ENCODE measurements at places on chromosomes 3 and 15.

- no peak for DNase-seq
These were observed 18.5 kb upstream of the SENP5 start for GRCh38 chr3:196849180-196849741.

GRCh38 chr15:78048628-78048920 lies 28.9 kb downstream of the TBC1D2B start:
- DNase-seq = no peak

DNA sequence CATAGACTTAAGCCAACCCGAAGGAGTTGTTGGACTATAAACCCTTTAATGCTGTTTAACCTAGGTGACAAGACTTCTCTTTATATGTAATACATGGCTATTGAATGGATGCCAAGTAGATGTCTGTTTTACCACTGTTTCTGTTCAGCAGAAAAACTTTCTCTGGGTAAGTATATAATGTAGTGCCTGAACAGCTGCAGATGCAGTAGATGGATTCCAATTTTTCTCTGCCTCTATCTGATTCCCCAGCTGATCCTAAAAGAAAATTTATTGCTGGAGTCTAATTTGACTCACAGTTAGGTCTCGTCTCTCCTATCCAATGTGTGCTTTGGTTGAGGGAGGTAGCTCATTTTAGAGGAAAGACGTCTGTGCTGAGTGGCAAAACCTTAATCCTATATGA lies 256.5 kb upstream of the CBLB start:
- DNase-seq = no peak

GRCh38 chr3:39127908-39128304 lies 20.4 kb downstream of the TTC21A start:
- DNase-seq = no peak

DNA sequence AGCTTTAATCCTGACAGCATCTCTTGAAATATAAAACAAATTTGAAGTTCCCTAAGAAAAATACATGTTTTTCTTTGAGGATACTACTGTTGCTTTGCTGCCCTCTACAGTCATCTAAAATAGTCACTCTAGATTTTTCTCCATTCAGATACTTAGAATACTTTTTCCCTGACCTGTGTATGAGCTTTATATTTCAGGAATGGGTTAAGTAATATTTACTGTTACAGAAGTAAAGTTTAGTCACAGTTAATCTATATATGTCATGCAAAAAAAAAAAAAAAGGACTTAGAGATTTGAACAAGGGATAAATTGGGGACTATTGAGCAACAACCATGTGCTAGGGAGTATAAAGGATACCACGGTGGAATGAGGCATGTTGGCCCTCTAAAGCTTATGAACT lies 8.8 kb downstream of the NECTIN3 start:
- DNase-seq = peak; percentile 19

DNA sequence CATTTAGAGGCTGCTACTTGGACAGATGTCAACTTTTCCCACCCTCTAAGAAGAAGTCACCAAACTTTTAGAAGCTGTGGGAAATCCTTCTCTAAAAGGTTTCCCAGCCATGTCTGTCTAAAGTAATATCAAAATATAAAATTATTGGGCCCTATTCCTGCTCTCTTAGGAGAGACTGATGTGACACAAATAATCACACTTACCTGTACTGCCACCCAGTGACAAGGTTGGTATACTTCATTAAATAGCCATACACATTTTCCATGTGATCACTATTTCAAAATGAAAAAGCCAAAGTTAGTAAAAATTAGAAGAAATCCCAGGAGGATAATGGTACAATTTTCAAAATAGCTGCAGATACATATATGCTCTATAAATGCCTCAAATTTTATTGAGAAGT lies 12.6 kb downstream of the OSBPL11 start:
- DNase-seq = no peak

GRCh38 chr3:105826778-105827634 lies 41.8 kb downstream of the CBLB start:
- DNase-seq = no peak

DNA sequence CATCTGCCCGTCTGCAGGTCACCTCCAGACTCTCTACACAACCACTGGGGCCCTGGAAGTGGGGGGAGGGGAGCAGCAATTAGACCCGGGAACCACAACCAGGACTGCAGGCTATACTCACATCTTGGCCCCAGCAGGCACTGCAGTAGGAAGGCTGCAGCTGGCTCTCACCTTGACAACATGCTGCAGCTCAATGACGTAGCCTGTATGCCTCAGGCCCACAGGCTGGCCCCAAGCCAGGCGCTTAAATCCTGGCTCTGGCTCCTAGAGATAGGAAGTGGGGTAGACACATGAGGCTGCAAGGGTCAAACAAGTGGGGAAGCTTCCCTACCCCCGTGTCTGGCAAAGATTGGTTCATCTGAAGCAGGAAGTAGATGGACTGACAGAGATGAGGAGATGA lies 4.6 kb upstream of the QRICH1 start:
- no peak for DNase-seq

DNA sequence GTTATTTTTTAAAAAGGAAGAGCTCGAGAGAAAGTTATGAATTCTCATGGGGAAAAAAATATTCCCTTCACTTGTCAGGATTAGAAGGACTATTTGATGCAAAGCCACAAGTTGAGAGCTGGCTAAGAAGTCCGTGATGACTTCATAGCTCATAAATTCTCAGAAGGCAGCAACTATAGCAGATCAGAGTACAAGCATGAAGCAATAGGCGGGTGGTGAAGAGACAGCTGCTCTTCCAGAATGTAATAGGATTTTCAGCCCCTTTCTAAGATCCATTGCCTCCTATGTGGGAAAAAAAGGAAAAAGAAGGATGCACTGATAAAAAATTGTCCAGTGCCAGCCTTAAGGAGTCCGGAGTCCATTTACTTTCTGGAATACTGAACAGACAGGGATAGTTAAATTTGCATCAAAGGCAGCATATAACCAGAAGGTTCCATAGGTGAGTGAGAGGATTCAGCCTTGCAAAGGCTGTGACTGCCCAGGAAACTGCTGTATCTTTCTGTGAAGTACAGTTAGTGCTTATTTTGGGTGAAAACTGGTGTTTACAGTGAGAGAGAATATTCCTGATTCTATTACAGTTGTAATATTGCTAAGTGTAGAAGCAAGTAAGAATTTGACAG lies 929.5 kb upstream of the ALCAM start:
- peak; percentile 35 for DNase-seq

- DNase-seq = no peak
These were observed 111.3 kb downstream of the MBNL1 start for GRCh38 chr3:152380043-152380442.

DNA sequence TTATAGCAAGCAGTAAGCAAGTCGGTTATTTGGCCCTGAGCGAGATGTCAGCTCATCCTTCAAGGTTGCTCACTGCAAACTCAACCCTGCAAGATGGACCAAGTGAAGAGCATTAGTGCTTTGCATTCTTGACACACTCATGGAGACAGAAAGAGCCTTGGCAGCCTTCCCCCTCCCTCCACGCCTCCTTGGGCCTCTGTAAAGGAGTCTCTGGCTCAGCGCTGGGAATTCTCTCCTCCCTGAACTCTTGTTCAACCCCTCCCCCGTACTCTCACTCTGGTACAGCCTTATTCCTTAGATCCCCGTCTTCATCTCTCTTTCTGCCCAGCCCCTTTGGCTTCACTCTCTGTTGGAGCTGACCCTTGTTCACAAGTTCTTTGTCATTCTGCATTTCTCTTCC lies 2.2 kb upstream of the CX3CR1 start:
- no peak for DNase-seq

- DNase-seq = no peak
These were observed 366.7 kb upstream of the ROBO2 start for GRCh38 chr3:76673171-76673570.

DNA sequence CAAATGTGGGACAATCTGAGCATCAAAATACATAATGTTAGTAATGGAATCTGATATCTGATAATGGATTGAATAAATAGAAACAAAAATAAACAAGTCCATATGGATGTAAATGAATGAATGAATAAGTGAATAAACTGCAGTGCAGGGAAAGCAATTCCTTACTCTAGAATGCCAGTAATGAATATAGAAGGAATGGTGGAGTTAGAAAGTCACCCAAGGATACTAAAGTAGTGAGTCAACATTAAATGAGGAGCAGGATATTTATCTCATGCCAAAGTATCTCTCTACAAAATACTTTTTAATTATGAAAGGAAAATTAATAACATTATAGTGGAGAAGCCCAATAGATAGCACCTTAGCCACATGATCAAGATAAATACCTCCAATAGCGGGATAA lies 300.3 kb downstream of the FEZF2 start:
- no peak for DNase-seq

DNA sequence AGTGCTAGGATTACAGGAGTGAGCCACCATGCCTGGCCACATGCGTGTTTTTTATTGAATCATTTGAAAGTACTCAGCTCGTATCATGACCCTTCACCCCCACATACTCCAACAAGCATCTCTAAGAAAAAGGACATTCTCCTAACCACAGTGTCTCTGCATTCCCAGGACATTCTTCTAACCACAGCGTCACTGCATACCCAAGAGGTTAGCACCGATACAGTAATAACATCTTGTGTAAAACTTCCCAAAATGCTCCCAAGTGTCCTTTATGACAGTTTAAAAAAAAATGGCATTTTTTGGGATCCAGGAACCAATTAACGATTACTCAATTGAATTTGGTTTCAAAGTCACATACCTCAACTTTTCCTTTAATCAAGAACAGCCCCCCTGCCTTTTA lies 39.6 kb downstream of the FLNB start:
- peak; percentile 80 for DNase-seq

GRCh38 chr3:57594144-57594543 lies 3.0 kb downstream of the ARF4 start:
- DNase-seq = no peak

GRCh38 chr15:90291679-90292356 lies 26.3 kb downstream of the NGRN start:
- DNase-seq = no peak

- DNase-seq = no peak
These were observed 15.6 kb downstream of the VPS8 start for GRCh38 chr3:184827572-184827971.

DNA sequence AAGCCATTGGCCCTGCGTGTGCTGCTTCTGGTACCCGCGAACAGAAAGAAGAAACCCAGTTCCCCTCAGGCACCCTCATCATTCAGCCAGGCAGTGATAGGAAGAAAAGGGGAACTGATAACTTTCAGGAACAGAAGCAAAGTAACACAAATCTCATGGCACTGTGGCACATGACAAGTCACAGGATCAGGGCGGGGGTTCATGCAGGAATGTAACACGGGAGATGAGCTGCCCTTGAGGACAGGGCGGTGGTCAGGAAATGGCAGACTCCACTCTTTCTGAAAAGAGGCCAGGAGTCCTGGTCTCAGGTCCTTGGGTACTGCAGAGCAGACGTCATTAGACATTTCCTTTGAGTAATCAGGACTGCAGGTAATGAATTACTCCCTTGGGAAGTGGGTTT lies 95.5 kb downstream of the CCNL1 start:
- no peak for DNase-seq

- DNase-seq = no peak
These were observed 237.0 kb downstream of the LPP start for GRCh38 chr3:188390775-188391443.

- no peak for DNase-seq
These were observed 20.8 kb upstream of the DENND4A start for GRCh38 chr15:65812916-65813315.

DNA sequence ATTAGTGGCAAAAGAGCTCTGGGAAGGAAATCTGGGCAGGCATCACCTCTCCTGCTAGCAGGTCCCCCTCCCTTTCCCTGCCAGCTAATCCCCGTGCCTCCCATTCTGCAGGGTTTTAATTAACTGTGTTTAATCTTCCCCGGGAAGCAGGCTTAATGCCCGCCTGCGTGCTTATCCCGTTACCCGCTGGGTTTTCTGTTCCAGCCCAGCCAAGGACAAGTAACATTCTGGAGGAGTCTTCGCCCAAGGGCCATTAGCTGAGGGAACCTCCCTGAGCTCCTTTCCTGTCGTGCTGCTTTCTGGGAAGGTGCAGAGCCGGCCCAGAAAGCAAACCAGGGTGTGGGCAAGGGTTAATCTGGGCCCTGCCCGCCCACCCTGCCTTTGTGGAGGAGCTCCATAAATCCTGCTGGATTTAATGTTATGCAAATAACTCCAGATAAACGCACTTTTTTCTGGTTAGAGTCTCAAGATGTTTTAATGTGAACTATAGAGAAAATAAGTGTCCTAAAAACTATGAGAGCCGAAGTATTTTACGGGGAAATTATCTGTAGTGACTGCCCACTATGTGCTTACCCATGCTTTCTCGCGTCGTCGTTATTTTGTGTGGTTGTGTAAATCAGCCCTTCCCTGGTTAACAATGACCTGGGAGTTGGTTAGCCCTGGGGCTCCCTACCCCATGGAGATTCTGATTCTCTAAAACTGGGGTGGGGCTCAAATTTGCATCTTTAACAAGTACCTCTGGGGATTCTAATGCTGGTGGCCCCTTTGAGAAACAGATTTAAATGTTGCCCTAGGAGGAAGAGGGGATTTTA lies 25.9 kb downstream of the TRIM71 start:
- no peak for DNase-seq

GRCh38 chr3:66889750-66890494 lies 108.2 kb upstream of the KBTBD8 start:
- no peak for DNase-seq

GRCh38 chr15:37107071-37107743 lies 6.9 kb upstream of the MEIS2 start:
- no peak for DNase-seq

GRCh38 chr15:41855261-41855961 lies 16.8 kb downstream of the PLA2G4B start:
- no peak for DNase-seq

GRCh38 chr15:91881569-91882297 lies 28.2 kb downstream of the SLCO3A1 start:
- no peak for DNase-seq

DNA sequence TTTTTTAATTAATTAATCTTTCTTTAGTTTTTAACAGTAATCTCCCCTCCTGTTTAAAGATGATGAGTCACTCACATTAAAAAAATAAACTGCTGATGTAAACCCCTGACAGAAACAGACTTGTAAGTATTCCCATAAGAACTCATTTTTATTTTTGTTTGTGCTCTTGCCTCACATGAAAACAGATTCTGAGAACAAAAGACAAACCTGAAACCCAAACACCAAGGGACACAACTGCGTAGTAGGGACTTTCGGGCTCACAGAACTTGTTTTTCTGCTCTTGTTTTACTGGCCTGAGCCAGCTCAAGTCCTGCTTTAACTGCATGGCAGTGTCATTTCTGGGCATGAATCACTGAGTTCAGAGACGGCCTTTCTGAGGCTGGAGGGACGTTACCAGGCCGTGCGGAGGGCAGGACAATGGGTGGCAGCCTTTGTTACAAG lies 600.8 kb downstream of the FOXP1 start:
- DNase-seq = peak; percentile 50

DNA sequence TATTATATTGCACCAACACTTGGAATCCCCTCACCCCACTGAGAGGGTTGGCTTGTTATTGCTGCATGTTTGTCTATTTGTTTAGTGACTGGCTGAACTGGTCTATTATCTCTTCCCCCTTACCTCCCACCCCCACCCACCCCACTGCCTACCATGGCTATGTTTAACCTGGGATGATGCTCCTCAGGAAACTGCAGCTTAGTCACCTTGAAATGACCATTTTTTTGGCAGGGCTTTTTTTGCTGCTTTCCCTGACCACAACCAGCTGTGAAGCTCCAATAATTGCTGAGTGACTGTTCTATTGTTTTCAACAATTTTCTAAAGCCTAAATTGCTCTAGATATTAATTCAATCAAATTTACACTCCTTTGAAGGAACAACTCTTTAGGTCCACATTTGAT lies 137.9 kb upstream of the CADM2 start:
- no peak for DNase-seq

GRCh38 chr3:193250492-193250891 lies 9.5 kb downstream of the PLAAT1 start:
- no peak for DNase-seq

GRCh38 chr3:98797905-98798304 lies 34.8 kb downstream of the ST3GAL6 start:
- no peak for DNase-seq

GRCh38 chr3:59263152-59263551 lies 213.3 kb upstream of the CFAP20DC start:
- no peak for DNase-seq
